Activated naive CD4-positive, alpha-beta T cell treated with anti-CD3 and anti-CD28 coated beads, Interleukin-2, amount 10 ng/mL, durations not matched to agents 7 days and 5 days (primary cell): ENCODE measurements at places on chromosomes 5 and 9.

DNA sequence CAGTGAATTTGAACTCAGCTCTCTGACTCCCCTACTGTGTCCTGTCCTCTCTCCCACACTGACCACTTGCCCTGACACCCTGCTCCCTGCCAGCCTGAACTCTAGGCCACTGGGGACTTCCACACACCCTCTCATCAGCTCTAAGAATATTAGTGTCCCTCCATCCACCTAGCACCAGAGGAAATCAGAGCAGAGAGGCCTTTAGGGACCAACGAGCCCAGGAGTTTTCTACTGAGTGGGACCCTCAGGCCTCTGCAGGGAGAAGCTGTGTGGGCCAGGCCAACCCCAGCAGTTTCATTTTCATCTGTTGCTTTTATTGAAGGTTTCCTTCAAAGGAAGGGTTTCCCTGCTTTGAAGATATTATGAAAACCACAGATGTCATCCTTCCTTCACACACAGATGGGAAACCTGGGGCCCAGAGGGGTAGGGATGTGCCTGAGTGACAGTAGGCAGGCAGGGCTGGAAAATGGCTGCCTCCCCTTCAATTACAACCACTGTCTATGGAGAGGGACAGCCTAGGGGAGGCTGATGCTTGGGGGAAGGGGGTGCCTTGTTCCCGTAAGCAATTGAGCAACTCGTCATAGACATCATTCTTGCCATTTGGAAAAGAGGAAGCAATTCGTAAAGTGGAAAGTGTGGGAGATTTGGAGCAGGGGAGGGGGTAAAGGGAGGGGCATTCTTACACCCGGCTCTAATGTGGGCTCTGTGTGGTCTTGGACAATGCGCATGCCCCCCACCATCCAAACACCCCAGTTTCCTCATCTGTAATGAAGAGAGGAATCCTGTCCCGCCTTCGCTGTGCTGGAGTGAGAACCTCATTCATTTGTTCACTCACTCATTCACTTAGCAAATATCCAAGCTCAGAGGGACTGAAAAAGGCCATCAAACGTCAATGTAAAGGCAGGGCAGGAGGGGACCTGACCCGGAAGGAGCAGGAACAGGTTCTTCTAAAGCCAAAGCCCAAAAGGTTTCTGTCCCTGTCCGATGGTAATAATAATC is 3.9 kb downstream of the GLIPR2 start:
- DNase-seq = peak; percentile 68

GRCh38 chr9:34964458-34964857 is 6.4 kb downstream of the PHF24 start:
- no peak for DNase-seq

DNA sequence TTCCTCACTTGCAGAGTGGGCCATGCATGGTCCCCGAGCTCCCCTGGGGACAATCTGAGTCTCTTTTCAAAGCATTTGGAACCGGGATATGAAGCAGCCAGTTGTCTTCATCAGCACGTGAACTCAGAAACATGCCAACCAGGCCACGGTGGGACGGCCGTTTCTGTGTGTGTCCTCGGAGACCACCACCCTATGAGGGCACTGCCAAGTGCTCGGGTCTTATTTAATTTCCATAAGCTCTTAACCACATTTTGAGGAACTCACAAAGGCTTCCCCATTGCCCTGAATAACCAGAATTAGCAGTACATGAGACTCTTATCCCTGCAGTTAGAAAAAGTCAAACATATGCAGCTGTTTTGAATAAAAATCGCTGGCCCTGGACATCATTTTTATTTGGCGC is 60.1 kb downstream of the OTULIN start:
- DNase-seq = no peak

DNA sequence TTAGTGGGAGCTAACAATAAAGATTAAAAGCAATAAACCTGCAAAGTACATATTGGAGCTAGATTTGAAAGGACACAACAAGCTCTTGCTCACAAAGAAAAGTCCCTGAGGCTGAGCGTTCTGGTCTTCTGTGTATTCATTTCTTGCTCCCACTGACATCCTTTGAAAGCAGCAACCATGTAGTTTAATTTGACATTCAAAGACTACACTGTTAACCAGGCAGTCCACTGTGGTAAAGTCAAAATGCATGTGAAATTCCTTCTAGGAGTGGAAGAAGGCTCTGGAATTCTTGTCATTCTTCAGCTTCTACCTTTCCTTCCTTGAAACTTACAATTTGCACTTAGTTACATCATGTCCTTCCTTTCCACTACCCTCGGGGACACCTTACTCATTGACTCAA is 480.7 kb downstream of the CSNK1G3 start:
- DNase-seq = no peak

- DNase-seq = no peak
These were observed 27.0 kb upstream of the FRRS1L start for GRCh38 chr9:109193974-109194556.

DNA sequence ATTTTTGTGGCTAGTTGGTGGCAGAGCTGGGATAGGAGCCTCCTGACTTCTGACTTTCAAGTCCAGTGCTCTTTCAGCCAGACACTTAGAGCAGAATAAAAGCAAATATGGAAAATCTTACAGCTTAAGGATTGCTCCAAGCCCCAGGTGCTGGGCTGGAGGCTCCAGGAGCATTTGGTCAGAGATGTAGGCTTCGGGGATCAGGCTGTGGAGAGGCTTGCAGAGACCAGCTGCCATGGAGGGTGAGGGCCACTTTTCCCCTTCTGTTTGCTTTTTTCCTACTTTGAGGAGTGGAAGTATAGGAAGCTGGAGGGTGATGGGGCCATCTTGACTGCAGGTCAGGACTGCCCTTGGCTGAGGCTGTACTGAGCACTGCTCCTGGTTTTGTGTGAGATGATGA is 58.9 kb downstream of the RGS3 start:
- no peak for DNase-seq

DNA sequence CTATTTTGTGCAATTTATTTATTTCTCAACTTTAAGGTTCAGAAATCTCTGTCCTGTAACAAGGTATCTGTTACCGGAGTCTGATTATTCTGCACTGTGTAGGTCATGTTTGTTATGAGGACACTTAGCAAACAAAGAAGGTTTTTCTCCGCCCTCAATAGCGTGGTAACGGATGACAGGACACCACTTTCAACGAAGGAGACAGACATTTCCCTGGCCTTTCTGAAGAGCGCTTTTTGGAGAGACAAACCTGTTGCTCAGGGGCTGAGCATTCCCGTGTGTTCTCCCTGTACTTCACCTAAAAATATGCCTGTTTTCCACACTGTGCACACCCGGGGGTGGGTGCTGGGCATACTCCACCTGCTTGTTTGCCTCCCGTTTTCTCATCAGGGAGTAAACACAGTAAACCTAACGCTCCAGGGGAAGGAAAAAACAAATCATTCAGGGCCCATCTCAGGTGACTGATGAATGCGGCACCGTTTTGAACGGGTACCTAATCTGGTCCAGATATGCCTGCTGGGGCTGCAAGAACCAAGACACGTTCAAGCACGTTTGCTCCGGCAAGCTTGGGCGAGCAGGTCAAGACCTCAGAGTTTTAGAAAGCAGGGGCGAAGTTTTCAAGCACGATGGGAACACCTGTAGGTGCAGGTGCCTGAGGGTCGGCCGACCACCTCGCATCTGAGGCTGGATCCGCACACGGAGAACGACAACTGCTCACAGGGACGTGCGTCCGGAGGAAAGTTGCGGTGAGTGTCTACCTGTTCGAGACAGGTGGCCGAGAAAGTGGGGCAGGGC is 859 bp downstream of the RETREG1 start:
- peak; percentile 44 for DNase-seq

DNA sequence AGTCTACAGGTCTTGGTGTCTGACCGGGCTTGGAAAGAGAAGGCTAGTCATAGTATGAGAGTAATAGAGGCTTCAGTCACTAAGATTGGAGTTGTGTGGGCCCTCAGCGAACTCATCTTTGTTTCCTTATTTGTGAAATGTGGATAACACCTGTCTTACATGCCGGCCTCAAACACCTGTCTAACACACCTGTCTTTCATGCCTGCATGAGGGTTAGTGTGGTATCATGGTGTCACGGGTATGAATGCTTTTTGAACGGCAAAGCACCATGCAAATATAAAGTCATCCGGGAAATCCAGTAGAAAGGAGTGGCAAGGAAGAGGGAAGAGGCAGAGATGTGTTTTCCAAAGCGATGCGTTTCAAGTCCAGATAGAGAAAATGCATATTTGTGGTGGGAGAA is 25.5 kb downstream of the GRAMD2B start:
- no peak for DNase-seq

DNA sequence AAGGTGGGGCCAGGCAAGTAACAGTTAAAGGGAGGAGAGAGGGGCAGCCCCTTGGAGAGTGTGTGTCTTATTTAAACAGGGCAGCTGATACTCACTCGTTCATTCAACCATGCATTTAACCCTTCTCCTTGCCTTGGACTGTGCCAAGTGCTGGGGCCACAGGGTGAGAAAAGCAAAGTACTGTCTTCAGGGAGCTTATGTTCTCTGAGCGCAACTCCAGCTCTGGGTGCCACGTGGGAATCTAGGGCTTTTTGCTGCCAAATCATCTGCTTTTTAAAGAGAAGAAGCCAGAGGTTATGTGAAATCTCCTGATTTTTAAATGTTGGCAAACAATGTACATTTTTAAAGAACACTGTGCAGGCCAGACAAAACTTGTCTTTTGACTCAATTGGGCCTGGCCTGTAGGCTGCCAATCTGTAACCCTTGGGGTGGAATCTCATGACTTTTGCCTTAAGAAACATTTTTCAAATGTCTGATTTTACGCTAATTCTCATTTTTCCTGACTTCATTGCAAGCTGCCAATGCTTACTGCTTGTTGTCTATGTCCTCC is 157.8 kb downstream of the NTRK2 start:
- no peak for DNase-seq

DNA sequence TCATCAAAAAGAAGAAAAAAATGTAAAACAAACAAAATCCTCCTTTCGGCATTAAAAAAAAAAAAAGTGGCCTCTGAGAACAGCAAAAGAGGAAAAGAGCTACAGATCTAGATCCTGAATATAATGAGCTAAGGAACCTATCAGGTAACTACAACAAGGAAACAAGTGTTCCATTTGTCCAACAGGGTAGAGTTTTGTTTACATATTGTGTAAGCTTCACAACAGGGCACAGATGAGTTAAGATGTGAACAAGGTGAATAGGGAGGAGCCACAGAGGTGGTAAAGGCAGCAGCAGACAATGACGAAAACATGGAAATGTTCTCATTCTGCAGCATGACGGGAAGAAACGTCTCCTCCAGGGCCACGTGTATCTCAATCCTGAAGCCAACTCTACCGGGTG is 14.4 kb downstream of the ELP1 start:
- DNase-seq = no peak

- DNase-seq = peak; percentile 32
These were observed 63.2 kb downstream of the SERINC5 start for GRCh38 chr5:80192507-80193241.

- DNase-seq = no peak
These were observed 71.8 kb upstream of the CLINT1 start for GRCh38 chr5:157930710-157931109.

GRCh38 chr5:79200573-79201183 is 35.3 kb upstream of the JMY start:
- DNase-seq = no peak

GRCh38 chr5:72183101-72183520 is 75.8 kb downstream of the MAP1B start:
- no peak for DNase-seq
